NCI-H2029 (cell line): ENCODE measurements at places on chromosomes 5 and 9.
A peak's percentile ranks its signal among the peaks of the same experiment; 100 is the strongest.

DNA sequence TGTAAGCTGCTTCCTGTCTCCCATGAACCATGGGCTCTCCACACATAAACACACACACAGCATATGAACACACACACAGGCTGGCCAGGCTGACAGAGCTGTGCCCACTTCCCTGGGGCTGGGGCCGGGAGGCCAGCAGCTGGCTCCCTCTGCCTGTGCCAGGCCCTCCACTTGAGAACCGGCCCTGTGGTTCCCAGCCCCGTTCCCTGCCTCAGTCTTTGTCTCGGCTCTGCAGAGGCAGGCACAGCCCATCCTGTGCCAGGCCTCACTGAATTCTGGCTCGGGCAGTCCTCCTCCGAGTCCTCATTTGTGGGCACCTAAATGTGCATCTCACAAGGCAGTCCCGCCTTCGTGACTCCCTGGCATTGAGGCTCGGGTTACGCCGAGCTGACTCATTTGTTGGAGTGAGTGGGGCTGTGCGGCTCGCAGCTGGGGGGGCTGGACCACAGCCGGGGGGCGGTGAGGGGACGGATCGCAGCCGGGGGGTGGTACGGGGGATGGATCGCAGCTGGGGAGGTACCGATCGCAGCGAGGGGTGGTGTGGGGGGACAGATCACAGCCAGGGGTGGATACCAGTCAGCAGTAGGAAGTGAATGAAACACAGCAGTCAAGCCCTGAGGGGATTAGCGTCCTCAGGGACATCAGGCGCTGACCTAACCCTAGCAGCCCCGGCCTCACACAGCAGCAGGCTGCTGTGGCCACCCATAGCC is 72.3 kb downstream of the PSMB7 start:
- peak; percentile 84 for DNase-seq

GRCh38 chr5:17305964-17306725 is 88.7 kb downstream of the BASP1 start:
- no peak for DNase-seq

- no peak for DNase-seq
Measured at GRCh38 chr9:113222482-113222841, 1.1 kb downstream of the SLC31A1 start.

- DNase-seq, result no peak
Measured at GRCh38 chr9:129591916-129592315, 29.0 kb downstream of the C9orf50 start.

DNA sequence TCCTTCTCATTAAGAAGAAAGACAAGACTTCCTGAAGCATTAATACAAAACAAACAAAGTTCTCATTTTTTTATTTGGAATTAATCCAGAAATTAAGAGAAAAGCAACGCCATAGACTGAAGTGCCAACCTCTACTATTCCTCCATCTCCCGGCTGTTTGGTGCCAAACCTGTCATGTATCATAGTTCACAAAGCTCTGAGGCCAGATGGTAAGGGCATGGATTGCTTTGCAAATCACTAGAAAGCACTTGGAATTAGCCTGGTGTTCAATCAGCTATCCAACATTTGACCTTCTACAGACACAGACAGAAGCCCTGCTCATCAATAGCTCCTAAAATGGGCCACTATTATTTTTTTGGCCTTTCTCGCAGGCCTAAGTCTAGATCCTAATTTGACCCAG is 33.8 kb downstream of the HTR1A start:
- no peak for DNase-seq

GRCh38 chr5:34923694-34924461 is 5.5 kb upstream of the DNAJC21 start:
- no peak for DNase-seq

- no peak for DNase-seq
Measured at GRCh38 chr9:85527331-85528020, 214.3 kb downstream of the AGTPBP1 start.

DNA sequence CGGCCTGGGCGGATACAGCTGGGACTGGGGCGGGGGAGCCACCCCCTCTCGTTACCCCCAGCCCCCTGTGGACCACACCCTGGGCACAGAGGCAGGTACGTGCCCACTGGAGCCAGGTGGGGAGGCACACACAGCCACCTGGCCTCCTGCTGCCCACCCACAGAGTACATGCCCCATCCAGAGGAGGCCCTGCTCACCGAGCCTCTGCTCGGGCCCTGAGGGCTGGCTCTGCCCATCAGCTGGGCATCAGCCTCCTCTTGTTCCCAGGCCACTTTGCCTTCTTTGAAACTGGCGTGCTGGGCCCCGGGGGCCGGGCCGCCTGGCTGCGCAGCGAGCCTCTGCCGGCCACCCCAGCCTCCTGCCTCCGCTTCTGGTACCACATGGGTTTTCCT is 6.3 kb downstream of the MAMDC4 start:
- DNase-seq, result no peak

- no peak for DNase-seq
Measured at GRCh38 chr5:123783421-123783820, 271.4 kb downstream of the CSNK1G3 start.
